ENCODE measurements at places on chromosomes 5 and 9.

- DNase-seq: no peak
Measured at GRCh38 chr9:29069376-29069775, 1496.1 kb upstream of the C9orf72 start.

DNA sequence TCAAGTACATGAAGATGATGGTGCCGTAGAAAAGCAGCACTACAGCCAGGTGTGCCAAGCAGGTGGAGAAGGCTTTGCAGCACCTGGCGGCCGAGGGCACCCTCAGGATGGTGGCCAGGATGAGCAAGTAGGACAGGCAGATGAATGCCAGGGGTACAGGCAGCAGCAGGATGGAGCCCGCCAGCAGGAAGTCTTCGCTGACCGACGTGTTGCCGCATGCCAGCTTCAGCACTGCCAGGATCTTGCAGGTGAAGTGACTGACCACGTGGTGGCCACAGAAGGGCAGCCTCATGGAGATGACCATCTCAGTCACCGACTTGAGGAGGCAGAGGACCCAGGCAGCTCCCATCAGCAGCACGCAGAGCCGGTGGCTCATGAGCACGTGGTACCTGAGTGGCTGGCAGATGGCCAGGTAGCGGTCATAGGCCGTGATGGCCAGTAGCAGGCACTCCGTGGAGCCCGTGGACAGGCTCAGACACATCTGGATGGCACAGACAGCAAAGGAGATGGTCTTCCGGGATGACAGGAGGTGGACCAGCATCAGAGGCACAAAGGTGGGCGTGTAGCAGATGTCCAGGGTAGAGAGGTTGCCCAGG, 482 bp downstream of the OR13J1 start:
- DNase-seq: no peak

GRCh38 chr9:131706608-131706970, 33.3 kb downstream of the RAPGEF1 start:
- no peak for DNase-seq

GRCh38 chr9:85377731-85378289, 363.9 kb downstream of the AGTPBP1 start:
- DNase-seq: no peak

DNA sequence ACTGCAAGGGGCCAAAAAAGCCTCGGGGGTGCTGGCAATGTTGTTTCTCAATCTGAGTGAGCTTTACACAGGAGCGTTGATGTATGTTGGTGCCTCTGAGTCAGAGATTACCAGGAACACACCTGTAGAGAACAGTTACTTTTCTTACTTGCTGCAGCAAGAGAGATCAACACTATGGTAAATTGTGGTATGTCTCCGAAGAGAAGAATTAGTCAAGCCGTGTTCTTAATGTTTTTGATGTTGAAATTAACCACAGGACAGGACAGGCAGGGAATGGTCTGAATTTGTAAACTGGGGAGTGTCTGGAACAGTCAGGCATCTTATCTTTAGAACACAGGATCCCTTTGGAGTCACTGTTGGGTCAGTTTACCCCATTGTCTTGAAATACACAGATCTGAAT, 285.7 kb downstream of the DNAH5 start:
- no peak for DNase-seq

- DNase-seq: no peak
Measured at GRCh38 chr9:129936222-129936621, 101.0 kb downstream of the USP20 start.

- DNase-seq: no peak
Measured at GRCh38 chr9:114887963-114888362, 42.4 kb downstream of the TNFSF8 start.

DNA sequence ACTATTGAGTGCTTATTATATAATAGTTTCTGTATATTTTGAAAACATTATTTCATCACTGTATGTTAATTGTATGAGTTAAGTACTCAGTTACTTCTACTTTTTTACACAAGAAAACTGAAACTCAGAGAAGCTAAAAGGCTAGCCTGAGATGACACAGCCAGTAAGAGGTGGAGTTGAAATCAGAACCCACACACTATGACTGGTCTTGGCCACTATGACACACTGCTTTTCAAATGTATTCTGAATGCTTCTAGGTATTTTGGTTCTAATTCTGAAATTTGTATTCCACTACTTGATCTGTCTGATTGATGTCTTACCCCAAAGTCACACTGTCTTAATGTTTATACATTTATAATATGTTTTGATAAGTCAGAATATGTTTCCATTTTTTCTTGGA, 181.8 kb downstream of the ZDHHC21 start:
- DNase-seq: no peak

GRCh38 chr5:116375926-116376325, 198.7 kb downstream of the SEMA6A start:
- DNase-seq: no peak

- DNase-seq: no peak
Measured at GRCh38 chr5:83085106-83085505, 7.8 kb downstream of the XRCC4 start.

DNA sequence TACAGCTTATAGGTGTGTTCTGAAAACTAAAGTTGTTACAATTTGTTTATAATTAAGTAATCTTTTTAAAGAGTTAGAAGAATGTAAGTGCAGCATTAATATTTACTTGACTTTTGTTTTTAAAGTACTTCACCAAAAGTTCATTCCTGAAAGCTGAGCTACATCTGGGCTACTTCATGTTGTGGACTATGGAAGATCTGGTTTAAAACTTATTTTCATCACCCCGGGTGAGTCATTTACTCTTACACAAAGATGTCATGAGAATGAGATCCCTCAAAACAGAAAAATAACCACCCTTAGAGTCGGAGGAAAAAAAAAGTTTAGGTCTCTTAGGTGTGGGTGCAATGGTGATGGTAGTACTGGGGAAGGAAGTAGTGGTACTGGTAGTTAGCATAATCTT, 5.1 kb downstream of the POU5F2 start:
- no peak for DNase-seq

GRCh38 chr5:68529581-68529980, 314.0 kb downstream of the PIK3R1 start:
- no peak for DNase-seq

- DNase-seq: no peak
Measured at GRCh38 chr5:165497707-165498106, 1992.3 kb downstream of the MAT2B start.

- DNase-seq: no peak
Measured at GRCh38 chr5:177442066-177442826, 4.4 kb upstream of the PRR7 start.

- no peak for DNase-seq
Measured at GRCh38 chr9:99905833-99906402, 536 bp upstream of the STX17 start.

DNA sequence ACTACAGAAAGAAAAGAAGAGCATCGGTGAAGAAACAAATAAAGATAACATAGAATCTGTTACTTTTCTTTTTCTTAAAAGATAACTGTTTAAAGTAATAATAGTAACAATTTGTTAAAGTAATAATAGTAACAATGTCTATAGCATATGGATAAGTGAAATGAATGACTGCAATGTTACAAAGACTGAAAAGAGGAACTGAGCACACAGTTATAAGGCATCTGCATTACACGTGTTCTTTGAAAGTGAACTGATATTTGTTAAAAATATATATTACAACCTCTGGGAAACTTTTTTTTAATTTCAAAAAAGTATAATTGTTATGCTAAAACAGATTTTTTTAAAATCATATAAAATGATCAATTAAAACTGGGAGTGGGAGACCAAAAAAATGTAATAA, 88.4 kb upstream of the FST start:
- DNase-seq: no peak

- DNase-seq: no peak
Measured at GRCh38 chr9:4594994-4595393, 67.1 kb upstream of the PLPP6 start.

GRCh38 chr5:95044096-95044495, 240.8 kb downstream of the MCTP1 start:
- no peak for DNase-seq

DNA sequence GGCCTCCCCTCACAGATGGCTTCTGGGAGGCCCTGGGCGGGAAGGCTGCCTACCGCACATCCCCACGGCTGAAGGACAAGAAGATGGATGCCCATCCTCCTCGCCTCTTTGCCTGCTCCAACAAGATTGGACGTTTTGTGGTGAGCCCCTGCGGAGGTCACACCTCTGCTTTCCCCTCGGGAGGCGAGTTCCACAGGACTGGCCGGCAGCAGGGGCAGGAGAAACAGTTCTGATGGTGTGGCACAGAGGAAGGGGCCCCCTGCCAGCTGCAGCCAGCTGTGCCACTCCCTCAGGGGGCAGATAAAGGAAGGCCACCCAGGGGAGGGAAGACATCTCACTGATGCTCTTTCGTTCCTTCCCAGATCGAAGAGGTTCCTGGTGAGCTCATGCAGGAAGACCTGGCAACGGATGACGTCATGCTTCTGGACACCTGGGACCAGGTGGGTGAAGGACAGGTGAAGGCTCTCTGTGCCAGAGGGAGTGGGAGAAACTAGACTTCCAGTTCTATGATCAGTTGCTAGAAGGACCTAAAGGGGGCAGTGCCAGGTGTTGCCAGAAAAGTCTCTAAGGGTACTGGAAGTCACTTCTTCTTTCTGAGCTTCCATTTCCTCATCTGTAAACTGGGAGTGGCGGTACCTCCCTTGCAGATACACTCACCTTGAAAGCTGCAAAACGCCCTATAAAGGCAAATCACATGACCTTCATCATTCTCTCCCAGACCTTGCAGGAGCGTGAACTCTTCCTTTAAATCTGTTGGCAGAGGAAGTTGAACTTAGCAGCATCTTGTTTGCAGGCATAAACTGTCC, 41.0 kb downstream of the STOM start:
- DNase-seq: no peak

- DNase-seq: no peak
Measured at GRCh38 chr5:35030426-35031100, 17.2 kb downstream of the AGXT2 start.

GRCh38 chr5:180212363-180213255, 3.6 kb upstream of the RASGEF1C start:
- no peak for DNase-seq

GRCh38 chr5:57035955-57036354, 84.0 kb upstream of the MIER3 start:
- no peak for DNase-seq

- DNase-seq: no peak
Measured at GRCh38 chr9:133238272-133238850, 29.3 kb upstream of the OBP2B start.

DNA sequence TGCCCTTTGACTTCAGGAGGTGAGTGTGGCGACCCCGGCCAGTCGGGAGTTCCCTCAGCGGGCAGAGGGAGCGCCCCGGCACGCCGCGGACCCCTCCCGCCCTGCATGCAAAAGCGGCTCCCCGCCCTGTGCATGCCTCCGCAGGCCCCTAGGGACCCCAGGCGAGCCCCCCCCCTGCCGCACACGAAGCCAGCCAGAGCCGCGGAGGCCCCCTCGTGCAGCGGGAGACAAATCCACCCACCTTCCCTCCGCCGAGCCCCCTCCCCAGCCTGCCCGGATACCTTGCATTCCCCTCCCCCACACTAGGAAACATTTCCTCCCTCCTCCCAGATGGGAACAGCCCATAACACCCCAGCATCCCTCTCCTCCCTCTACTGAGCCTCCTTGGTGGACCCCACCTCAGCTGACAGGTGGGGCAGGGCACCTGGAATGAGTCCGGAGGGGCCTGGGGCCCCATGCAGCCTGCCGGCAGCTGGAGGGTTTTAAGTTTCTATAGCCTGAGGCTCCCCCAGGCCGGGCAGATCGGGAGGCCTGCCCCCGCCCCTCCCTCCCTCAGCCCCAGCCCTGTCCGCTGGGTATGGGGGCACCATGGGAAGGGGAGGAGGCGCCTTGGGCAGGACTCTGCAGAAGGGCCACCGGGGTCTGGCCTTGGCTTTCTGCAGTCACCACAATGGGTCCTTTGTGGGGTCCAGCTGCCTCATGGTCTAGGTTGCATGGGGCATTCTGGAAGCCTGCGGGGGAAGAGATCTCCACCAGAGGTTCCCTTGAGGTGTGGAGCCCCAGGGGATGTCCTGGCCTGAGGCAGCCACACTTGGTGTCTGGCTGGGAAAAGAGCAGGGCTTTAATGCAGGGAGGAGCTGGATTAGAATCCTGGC, 601 bp downstream of the ERGIC1 start:
- no peak for DNase-seq

- DNase-seq: no peak
Measured at GRCh38 chr9:27192291-27192960, 83.4 kb downstream of the TEK start.

- no peak for DNase-seq
Measured at GRCh38 chr5:69491838-69492390, 676 bp upstream of the OCLN start.
